ENCODE measurements at places on chromosomes 6 and 20.

DNA sequence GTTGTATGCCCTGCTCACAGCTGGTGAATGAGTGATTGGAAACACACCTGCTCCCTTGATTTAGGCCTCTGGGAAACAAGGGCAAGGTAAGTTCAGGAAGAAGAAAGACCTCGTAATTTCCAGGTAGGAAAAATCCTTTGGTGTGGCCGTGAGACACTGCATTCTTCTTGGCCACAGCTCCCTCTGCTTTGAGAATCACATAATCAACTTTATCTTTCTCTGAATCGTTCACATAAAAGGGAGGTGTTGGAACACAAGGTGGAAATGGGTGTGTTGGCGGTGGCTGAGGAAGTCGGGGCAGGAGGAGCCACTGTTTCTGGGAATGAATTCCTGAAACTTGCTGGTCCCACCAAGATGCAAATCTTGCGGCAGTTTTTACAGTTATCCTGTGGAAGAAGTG is 25.9 kb downstream of the FAM209B start:
- DNase-seq = no peak

DNA sequence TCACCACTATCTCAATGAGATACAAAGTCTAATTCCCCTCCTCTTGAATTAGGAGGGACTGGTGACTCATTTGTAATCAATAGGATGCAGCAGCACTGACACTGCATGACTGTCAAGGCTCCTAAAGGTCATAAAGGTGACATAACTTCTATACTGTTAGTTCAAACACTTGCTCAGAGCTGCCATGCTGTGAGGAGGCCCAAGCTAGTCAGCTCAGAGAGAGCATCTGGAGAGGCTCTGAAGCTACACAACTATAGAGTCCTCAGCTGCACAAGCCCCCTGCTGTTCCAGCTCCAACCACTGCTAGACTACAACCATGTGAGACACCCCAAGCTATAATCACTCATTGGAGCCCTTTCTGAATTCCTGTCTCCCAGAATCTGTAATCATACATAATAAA is 17.0 kb upstream of the HEY2 start:
- DNase-seq = no peak

DNA sequence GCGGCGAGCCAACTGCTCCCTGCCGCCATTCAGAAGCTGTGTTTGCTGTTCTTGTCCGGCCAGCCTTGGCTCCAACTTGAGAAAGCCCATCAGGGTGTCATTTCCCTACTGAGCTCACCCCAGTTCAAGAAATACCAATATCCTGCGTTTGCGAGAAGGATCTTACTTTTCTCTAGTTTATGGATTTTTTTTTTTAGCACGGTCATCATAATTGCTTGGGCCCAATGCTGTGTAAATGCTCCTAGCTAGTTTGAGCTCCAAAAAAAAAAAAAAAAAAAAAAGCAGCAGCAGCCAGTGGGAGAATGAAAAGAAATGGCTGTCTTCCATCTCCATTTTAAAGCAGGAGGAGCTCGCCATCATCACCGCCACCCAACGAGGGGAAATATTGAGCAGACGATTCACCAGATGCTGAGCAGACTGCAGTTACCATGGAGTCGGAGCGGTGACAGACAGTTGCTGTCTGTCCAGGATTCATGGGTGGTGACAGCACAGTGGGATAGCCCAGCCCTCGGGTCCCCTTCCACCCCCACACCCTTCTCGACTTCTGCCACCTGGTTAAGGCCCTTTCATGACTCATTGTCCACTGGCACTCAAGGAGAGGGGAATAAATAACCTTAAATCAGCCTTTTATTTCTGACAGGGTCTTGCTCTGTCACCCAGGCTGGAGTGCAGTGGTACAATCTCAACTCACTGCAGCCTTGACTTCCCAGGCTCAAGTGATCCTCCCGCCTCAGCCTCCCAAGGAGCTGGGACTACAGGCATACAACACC is 132.4 kb upstream of the SNX9 start:
- no peak for DNase-seq

- no peak for DNase-seq
Measured at GRCh38 chr6:34106900-34107299, 39.0 kb downstream of the GRM4 start.

All from iris pigment epithelial cell (primary cell).